ENCODE measurements at places on chromosomes 1 and 21.
A peak's percentile ranks its signal among the peaks of the same experiment; 100 is the strongest.

GRCh38 chr1:53467391-53467790 is 8.2 kb downstream of the DMRTB1 start:
- no peak for DNase-seq

GRCh38 chr1:231266811-231267322 is 25.9 kb downstream of the GNPAT start:
- DNase-seq: no peak

GRCh38 chr1:179079113-179079761 is 2.6 kb upstream of the TOR3A start:
- DNase-seq: peak; percentile 59

DNA sequence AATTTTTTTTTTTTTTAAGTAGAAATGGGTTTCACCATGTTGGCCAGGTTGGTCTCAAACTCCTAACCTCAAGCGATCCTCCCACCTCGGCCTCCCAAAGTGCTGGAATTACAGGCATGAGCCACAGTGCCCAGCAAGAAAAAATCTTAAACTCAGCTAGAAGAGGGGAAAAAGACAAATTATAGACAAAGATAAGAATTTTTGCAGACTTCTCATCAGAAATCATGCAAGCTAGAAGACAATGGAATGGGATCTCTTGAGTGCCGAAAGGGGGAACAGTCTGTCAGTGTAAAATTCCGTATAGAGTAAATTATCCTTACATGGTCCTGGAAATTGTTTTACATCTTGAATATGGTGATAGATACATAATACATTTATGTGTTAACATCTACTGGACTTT is 294.4 kb downstream of the CAMTA1 start:
- no peak for DNase-seq

GRCh38 chr1:56709269-56709880 is 64.3 kb downstream of the PRKAA2 start:
- DNase-seq: no peak

DNA sequence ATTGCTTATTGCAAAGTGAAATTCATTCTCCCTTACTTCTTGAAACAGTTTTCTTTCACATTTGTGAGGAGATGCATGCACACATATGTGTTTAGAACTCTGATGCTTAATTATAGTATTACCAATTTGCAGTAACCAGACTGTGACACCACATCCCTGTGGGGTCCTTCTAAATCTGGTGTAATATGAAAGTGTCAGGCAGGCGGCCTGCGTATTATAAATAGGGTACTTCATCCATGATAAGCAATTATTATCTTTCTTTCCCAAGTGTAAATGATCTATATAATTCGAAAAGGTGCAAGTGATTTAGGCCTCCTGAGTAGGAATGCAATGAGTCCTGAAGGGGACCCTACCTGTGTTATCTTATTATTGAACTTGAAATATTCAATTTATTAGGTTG is 876 bp downstream of the EFCAB7 start:
- no peak for DNase-seq

DNA sequence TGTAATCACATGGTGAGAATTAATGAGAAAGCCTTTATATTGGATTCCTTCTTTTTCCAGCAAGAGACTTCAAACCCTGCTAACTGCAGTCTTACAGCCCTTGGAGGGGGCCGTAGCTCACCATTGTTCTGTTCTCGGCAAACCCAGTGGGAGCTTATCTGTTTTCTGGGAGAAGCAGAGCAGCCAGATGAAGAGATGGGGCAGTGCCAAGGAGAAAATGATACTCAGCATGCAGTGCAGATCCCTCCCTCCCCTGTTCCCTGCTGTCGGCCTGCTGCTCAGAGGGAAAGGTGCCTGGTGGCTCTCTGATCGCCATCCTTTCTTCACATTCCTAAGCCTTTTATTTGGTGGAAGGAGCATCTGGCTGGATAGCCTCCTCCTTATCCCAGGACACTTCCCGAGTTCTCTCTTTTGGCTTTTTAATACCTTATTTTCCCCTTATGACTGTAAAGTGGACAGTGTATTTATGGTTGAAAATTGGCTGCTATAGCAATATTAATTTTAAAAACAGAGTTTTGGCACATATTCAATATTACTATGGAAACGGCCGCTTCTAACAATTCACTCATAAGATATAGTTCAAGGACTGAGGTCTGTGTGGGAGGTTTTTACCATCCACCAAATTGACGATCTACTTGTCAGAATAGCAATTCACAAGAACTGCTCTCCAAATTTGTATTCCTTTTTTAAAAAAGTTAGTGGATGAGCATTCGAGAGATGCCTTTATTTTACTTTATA is 203.4 kb downstream of the CRB1 start:
- no peak for DNase-seq

Data from CD4-positive, alpha-beta T cell treated with Interleukin-15 for 1 hour (primary cell).